AG20443 (cell line): ENCODE measurements at places on chromosomes 7 and 10.

GRCh38 chr10:72008096-72008981 lies 44.1 kb downstream of the CHST3 start:
- DNase-seq = no peak

GRCh38 chr7:6258440-6259182 lies 13.8 kb downstream of the CYTH3 start:
- DNase-seq = peak; percentile 62

DNA sequence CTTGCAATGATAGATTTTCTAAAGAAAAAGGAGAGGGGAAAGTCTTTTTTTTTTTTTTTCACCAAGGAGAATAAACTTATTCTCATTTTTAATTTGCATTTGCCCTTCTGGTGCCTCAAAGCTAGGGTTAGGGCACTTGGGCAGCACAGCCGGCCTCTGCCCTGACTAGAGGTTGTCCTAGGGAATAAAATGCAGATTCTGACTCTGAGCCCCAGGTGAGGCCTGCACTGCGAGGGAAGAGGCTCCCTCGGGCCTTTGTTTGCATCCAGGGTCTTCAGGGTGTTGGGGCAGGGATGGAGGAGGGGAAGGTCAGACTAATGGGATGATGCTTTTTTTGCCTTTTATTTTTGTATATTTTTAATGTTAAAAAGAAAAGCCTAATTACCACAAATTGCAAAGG lies 7.8 kb downstream of the MYL7 start:
- DNase-seq = no peak

GRCh38 chr7:24825931-24826661 lies 68.8 kb upstream of the GSDME start:
- peak; percentile 70 for DNase-seq

GRCh38 chr10:4013651-4014121 lies 228.7 kb upstream of the KLF6 start:
- no peak for DNase-seq

DNA sequence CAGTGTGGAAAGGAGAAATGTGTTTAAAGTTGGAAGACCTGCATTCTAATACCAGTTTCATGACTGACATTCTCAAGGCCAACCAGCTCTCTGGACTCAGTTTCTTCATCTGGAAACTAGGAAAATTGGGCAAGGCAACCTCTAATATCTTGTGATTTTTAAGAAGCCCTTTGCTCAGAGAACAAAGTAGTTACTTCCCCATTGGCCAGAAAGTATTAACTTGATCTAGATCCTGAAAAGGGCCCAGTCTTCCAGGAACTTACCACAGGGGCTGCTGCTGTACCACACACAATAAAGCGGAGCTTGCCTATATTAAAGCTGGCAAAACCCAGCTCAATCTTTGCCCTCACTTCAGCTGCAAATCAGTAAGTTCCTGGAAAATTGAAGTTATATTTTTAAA lies 155.6 kb upstream of the ADO start:
- DNase-seq = no peak

GRCh38 chr10:6579904-6580278 lies at the start of gene PRKCQ:
TSS of gene PRKCQ (minus strand) at chr10:6580276. CDS start at chr10:6515135, 65,141 bp downstream.
- no peak for DNase-seq

- DNase-seq = no peak
Observed at GRCh38 chr10:75417522-75417927, 13.9 kb upstream of the LRMDA start.

DNA sequence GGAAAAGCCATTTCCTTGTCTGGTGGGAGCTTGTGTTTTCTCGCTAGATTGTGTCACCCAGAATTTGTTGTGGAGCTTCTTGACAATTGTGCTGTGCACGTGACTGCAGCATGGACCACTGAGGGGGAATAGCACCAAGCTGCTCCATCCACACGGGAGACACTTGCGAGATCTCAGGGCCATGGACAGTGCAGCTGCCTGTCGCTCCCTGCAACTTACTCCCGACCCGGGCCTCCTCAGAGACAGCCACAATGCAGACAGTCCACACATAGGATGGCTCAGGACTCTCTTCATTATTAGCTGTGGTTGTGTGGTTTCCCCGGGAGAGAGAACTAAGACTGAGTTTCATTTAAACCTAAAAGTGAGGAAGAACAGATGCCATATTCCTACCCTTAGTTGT lies 673.2 kb upstream of the GALNT17 start:
- no peak for DNase-seq

- DNase-seq = no peak
Observed at GRCh38 chr7:110090110-110090820, 1000.7 kb upstream of the LRRN3 start.

- no peak for DNase-seq
Observed at GRCh38 chr7:78450706-78451105, 652.1 kb downstream of the PHTF2 start.

DNA sequence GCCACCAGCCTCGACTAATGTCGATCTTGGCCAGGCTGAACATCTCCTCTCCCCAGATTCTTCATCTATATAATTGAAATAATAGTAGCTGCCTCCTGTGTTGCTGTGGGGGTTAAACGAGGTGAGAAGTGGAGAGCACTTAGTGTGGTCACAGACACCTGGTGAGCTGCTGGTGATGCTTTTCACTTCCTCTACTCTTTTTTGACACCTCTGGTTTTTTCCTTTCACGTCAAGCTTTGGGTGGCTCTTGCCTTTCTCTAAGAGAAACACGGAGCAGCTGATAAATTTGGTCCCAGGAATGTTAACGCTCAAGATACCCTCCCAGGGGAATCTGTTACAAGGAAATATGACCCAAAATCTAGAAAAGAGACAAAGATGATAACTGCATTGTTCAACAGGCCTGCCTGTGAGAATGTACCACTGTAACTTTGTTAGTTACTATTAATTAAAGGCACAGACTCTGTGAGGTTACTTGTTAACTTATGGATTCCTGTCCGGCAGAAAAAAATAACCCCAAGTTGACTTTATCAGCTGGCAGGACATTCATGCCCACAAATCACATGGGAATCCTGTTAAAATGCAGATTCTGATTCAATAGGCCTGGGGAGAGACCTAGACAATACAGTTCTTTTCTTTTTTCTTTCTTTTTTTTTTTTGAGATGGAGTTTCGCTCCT lies 9.5 kb upstream of the NPFFR1 start:
- DNase-seq = no peak

DNA sequence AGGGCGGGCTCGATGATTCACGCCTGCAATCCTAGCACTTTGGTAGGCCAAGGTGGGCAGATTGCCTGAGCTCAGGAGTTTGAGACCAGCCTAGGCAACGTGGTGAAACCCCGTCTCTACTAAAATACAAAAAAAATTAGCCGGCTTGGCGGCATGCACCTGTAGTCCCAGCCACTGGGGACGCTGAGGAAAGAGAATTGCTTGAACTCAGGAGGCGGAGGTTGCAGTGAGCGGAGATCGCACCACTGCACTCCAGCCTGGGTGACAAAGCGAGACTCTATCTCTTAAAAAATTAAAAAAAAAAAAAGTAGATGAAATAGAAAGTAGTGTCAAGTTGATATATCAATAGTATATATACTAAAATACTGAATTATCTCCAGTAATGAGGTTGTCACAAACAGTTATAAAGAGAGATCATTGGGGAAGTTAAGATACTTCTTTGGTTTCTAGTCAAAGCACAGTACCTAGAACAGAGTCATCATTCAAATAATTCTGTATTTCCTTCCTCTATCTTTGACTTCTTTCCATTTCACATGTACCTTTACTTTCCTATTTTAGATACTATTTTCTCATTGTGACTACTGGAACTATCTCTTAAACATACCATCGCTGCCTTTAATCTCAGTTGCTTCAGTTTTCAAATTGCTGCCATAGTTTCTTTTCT lies 491.7 kb downstream of the GRM8 start:
- no peak for DNase-seq

DNA sequence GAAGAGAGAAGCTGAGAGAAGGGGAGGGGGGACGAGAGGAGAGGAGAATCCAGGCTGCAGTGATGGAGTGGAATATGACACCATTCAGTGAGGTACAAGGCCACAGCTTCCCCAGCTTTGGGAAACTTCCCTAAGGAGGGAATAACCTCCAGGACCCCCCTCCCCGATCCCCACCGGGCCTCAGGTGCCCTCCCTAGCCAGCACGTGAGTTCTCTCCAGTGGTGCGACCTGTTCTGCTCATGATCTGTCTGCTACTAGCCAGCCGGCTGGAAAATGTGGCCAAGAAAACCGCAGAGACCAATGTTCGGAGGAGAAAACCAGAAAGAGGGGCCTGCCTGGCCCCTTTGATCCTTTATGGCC lies 39.9 kb upstream of the AGK start:
- no peak for DNase-seq

DNA sequence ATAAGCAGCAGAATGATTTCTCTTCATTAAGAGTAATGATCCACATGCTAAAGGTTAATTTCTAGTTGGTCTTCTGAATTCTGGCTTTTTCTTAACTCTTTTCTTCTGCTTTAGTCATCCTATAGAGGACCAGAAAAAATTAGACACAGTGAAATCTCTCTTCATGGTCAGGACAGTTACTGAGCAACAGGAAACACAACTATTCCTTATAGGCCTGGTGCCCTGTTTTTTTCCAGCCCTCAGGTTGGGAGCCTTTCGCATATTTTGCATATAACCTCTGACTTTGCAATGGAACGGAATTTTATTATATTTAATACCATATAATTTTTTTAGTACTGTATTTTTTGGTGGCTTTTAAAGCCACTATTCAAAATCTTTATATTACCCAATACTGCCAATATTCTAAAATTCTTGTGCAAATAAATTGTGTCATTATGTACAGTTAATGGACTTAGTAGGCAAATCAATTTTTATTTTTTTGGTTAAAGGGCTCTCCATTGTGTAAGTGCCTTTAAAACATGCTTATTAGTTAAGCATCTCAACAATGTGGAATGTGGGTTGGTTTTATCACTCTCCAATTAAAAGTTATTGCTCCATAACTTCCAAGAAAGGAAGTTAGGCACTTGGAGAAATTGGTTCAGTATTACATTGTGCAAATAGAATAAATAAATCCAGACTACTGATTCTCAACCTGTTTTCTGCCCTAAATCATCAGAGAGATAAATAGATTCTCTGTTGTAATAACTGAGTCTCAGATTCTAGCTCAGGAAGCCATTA lies 22.5 kb downstream of the ARL4A start:
- DNase-seq = peak; percentile 61

DNA sequence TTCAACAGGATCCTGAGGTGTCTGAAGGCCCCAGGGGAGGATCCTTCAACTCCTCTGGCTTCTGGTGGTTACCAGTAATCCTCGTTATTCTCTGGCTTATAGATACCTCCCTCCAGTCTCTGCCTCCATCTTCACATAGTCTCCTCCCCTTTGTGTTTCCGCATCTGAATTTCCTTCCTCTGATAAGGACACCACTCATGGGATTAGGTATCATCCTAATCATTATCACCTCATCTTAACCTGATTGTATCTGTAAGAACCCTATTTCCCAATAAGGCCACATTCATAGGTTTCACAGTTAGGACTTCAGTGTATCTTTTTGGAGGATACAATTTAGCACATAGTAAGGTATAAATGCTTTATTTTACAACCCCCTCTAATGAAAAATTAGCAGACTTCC lies 1189.2 kb downstream of the CNTNAP2 start:
- DNase-seq = no peak

- no peak for DNase-seq
Observed at GRCh38 chr7:141128506-141128905, 54.6 kb downstream of the TMEM178B start.

DNA sequence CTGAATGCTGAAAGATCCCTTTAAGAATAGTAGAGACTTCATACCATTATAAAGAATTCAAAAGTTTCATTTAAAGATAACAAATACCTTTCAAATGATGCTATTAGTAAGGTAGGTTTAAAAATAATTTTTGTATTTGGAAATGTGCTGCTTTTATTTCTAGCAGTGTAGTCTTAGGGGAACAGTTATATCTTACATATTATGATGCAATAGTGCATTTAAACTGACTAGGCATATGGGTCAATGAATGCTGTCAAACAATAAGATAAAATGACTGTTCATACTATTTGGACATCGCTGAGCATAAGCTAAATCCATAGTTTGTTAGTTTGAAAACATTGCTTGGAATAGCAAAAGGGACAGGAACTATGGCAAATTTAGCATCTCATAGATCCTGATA lies 354.8 kb upstream of the SEMA3A start:
- no peak for DNase-seq

- no peak for DNase-seq
Observed at GRCh38 chr7:21624320-21624719, 81.5 kb downstream of the DNAH11 start.

DNA sequence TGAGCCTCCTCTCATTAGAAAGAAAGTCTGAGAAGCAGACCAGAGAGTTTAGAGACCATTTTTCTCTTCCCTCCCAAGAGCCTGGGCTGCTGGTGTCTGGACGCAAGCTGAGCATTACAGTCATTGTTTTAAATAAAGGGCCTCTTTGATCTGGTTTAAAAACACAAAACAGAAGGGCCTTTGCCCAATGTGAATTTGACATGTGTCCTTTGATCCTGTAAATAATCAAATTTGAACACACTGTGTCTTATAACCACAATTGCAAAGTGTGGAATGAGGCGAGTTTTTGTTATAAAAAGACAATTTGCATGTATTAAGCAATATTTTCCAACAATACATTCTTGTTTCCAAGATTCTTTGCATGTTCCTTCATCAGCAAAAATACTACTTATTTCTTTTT lies 158.5 kb downstream of the C7orf25 start:
- no peak for DNase-seq

GRCh38 chr7:101702362-101702850 lies 73.3 kb upstream of the MYL10 start:
- no peak for DNase-seq

GRCh38 chr10:30088178-30088577 lies 28.8 kb upstream of the JCAD start:
- DNase-seq = no peak

GRCh38 chr7:84060760-84061261 lies 133.8 kb downstream of the SEMA3A start:
- DNase-seq = no peak

GRCh38 chr10:77946084-77946483 lies 19.5 kb upstream of the DLG5 start:
- no peak for DNase-seq

DNA sequence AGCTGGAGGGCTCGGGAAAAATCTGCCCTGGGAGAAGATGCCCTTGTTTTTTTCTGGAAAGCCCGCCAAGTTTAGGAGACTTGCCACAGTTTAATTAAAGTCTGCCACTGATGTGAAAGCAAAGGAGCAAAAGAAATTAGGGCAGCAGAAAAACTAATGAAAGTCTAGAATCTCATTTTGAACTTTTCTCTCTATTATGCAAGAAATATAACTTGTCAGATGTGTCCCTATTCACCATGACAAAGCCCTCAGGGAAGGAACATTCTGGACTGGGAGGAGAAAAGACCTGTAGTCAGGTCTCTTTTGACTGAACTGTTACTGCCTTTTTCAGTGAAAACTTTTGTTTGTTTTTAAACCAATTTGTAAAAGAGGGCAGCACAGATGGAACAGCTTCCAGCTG lies 715.5 kb downstream of the SORCS3 start:
- no peak for DNase-seq

DNA sequence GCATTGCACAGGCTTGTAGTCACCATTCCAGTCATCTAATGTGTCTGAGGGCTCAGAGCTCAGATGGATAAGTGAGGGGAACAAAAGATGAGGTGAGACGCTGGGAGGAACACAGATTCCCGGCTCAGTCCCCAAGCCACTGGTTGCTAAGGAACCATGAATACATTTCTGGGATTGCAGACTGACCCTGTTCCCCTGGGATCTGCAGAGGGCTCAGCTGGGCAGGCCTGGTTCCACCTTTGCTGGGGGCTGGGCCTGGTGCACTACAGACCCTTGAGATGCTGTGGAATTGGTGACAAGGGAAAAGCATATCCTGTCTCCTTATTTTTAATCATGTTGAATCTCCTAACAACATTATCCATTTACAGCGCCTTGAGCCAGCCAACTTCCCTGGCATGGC lies 19.2 kb downstream of the ELFN1 start:
- no peak for DNase-seq
